ENCODE measurements at places on chromosomes 1 and 21. TPM values are rescaled to one million over a fixed set of nuclear protein-coding genes. Genes with fewer than 3 reads are reported as not detected.

Gene TMEM39B
- 12.2 TPM for total RNA-seq

Gene TRPM2
- total RNA-seq = 7.2 TPM

Gene TMIGD3
- total RNA-seq = 5.0 TPM

Gene TRAF3IP3
- 4.7 TPM for total RNA-seq

Gene RGS13
- 0.43 TPM for total RNA-seq
